RWPE1 (cell line): ENCODE measurements at places on chromosomes 6 and 20.
A peak's percentile ranks its signal among the peaks of the same experiment; 100 is the strongest.

- DNase-seq, result no peak
These were observed 38.9 kb downstream of the CSNK2A1 start for GRCh38 chr20:504632-505075.

DNA sequence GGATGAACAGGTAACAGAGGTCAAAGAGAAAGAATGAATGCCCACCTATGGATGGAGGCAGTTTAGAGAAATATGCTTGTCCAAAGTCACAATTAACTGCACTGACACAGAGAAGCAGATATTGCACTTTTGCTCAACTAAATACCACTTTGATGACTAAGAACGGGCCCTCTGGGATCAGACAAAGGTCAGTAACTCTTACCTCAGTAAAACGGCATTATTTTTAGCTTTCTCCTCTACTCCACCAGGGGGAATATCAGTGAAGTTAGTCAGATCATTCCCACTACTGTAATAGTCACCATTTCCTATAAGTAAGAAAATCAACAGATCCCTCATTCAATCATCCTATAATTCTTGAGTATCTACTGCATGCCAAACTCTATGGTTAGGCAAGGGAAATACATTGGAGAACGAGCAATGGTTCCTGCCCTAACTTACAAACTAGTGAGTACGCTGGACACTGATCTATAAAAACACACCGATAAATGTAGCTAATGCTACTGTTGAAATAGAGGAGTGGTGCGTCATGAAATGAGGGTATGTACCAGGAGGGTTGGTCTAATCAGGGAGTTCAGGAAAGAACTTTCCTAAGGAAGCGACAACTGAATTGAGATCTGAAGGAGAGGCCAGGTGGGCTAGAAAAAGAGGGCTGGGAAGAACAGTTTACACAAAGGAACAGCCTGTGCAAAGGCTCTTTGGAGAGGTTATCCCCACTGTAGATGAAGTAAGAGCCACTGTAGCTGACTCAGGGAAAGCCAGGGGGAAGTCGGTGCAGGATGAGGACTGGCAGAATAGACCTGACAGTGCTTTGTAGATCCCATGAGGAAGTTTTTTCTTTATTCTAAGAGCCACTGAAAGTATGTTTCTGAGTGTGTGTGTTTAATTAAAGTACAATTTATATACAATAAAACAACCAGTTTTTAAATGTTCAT, 9.2 kb downstream of the ECI2 start:
- DNase-seq, result peak; percentile 89

- DNase-seq, result no peak
These were observed 559.2 kb upstream of the IMPG1 start for GRCh38 chr6:76631622-76632021.

DNA sequence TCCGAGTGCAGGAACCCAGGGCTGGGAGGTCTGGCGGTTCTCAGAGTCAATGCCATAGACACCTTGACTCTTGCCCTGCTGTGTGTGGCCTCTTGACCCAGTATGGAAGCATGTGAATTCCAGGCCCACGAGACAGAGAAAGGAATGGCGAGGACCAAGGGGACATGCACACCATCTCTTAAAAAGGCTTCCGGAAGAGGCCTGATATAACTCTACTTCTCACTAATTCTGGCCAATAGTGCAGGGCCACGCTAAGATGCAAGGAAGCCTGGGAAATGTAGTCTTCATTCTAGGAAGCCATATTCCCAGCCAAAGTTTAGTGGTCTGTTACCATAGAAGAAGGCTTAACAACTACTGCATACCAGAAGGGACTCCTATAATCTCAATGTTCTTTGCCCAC, 177.0 kb upstream of the KCNG1 start:
- DNase-seq, result no peak

DNA sequence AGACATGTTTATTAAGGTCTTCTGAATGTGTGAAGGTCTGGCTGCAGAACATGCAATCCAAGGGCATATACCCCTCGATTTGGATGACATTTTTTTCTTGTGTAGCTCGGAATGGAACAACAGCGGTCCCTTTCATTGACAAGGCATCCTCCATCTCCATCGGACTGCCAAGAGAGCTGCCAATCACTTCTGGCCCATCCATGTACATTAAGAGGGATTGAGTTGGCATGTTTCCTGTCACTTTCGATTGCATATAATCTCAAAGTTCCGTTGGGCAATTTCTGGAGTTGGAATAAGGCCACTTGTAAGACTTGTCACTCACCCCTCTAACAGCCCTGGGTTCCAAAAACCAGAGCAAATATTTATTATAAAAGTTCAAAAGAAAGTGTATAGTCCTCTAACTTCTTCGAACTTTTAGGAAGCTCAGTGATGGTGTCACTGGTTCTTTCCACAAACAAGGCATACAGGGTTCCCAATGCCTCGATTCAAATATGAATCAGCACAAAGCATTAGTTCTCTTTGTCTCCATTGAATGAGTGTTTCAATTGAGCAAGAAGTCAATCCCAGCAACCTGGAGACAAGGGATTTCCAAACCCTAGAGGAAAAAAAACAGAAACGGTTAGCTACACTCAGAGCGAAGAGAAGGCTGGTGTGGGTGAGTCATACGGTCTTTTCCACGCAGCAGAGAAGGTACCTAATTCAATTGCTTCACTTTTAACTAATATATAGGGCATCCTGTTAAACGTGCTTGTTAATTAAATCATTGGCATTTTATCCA, 10.9 kb downstream of the ZNF217 start:
- DNase-seq, result peak; percentile 97

- DNase-seq, result no peak
These were observed 161.2 kb downstream of the ATXN1 start for GRCh38 chr6:16600026-16600425.

DNA sequence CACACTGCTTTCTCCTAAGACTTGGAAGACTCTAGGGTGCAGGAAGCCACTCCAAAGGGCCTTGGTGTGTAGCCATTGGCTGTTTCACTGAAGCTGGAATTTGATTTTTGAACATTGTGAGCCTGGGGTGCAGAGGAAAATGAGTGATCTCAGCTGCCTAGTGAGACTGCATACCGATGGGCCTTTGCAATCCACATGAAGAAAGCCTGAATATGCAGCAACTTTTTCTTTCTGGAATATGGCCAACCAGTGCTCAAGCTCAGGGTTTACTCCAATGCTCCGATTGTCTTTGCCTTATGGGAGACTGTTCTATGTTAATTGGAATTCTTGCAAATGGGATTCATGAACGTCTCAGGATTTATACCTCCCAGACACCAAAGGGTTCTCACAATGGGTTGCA, 242.6 kb downstream of the DOK5 start:
- no peak for DNase-seq

DNA sequence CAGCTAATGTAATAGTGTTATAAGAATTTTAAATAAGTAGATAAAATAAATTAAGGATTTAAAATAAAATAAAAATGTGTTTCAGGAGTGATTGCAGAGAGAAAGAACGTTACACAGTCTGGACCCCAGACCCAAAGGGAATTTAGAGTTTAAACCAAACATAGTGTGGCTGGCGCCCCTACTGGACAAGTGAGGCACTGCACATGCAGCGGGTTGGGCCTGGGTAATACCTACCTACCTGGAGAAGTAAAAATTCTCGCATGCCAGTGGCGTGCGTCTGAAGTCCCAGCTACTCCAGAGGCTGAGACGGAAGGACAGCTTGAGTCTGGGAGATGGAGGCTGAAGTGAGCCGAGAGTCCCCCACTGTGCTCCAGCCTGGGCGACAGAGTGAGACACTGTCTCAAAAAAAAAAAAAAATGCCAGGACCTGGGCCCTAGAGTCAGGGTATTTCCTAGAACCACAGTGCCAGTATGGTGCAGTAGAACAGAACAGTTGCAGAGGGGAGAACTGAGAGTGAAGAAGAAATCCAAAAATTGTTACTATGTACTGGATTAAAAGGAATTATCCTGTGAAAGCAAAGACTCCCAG, 71.4 kb upstream of the TCF21 start:
- no peak for DNase-seq
